HS-5 (cell line): ENCODE measurements at places on chromosomes 5 and 9.

DNA sequence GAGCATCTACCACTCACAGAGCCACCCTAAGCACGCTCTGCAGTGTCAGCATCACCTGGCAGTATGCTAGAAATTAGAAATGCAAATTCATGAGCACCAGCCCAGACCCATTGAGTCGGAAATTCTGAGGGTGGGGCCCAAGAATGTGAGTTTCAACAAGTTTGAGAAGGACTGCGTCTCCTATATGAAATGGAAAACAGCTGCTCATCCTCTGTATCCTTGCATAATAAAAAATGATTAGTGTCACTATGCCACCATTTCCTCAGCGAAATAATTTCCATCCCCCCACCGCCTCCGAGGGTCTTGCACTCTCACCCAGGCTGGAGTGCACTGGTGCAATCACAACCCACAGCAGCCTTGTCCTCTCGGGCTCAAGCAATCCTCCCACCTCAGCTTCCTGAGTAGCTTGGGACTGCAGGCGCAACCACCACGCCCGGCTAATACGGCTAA is 1.3 kb upstream of the IQGAP2 start:
- DNase-seq, result no peak

- DNase-seq, result no peak
Measured at GRCh38 chr5:178988436-178989220, 6.5 kb downstream of the GRM6 start.

DNA sequence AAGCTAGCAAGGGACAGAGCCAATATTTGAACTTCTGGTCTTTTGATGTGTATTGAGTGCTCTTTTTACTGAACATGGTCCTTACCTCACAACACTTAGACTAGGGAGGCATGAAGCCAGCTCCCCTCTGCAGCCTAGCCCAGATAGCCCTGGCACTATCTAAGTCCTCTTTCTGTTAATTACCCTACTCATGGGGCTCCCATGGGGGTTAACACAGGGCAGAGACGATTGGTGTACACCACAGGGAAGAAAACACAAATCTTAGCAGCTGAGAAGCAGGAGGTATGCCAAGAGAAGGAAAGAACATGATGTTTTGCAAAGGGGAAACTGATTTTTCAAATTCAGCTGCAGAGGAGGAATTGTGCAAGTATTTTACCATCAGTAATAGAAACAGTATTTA is 383.8 kb downstream of the TMEM232 start:
- no peak for DNase-seq

DNA sequence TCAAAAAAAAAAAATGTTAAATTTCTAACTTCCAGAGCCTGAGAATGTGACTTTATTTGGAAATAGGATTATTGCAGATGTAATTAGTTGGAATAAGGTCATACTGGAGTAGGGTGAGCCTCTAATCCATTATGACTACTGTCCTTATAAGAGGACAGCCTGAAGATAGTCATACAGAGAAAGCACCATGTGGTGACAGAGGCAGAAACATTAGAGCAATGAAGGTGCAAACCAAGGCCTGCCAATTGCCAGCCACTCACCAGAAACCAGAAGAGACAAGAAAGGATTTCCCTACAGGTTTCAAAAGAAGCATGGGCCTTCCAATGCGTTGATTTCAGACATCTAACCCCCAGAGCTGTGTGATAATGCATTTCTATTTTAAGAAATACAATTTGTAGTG is 659.2 kb upstream of the CHD1 start:
- DNase-seq, result no peak

- no peak for DNase-seq
Measured at GRCh38 chr9:135306699-135307098, 172.9 kb upstream of the PPP1R26 start.

GRCh38 chr5:93401634-93402213 is 179.3 kb downstream of the NR2F1-AS1 start:
- DNase-seq, result no peak

DNA sequence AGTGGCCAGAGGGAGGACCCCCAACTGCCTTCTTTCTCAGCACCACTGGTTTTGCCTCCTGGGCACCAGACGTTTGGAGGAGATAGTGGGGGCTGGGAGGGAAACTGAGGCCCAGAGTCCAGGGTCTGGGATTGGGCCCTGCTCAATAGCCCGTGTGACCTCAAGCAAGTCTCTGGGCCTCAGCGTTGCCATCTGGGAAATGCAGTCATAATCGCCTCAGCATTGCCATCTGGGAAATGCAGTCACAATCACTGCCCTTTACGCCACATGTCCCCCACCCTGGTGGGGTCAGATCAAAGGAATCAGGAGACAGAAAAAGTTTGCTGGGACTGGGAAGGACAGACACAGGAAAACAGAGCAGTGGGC is 1.6 kb downstream of the SH2D3C start:
- no peak for DNase-seq

DNA sequence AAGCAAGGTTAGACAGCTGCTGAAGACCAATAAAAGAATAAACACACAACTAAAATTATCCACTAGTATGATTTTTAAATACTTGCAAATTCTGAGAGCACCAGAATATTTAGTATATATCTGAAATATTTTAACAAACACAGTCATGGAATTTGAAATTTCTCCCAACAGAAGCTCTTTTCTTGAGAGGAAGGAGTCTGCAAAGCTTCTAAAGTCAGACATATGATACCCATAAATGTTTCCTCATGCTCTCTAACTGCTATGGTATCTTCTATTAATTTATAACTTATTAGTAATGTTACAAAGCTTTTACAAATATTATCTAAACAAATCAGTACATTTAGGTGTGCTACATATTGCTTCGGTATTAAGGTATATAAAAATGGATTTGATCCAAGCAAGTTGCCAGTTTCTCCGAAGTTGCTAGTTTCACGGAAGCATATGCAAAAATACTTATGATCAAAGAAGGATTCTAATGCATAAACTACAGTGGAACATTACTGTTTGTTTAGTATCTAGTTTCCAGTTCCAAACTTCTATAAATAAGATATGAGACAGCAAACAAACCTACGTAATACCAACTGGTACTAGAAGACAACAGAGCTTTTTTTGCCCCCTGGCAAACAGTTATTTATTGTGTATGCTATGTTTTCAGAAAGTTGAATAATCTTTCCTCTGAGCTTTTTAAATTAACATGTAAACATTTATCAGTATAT is 22.0 kb downstream of the FNIP1 start:
- no peak for DNase-seq

- DNase-seq, result no peak
Measured at GRCh38 chr9:91795598-91796241, 154.3 kb downstream of the ROR2 start.

GRCh38 chr5:36770125-36770524 is 106.4 kb upstream of the NIPBL start:
- DNase-seq, result no peak

- DNase-seq, result no peak
Measured at GRCh38 chr9:7342229-7342628, 457.3 kb downstream of the DMAC1 start.

DNA sequence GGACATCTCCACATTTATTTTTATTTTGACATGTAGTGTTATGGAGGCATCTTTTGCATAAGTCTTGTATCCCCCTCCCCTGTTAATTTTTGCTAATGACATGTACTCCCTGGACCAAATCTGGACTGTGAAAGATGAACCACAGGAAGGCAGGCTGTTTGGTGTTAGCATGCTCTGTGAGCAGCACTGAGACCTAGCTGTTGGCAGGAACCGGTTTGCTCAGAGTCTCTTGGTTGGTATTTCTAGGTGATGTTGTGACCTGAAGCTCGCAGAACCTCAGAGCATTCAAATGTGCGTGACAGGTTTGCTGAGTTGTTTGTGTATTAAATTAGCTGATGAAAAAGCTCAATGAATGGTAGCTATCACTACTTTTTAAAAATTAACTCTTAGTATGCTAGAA is 53.6 kb upstream of the PHF2 start:
- DNase-seq, result no peak

DNA sequence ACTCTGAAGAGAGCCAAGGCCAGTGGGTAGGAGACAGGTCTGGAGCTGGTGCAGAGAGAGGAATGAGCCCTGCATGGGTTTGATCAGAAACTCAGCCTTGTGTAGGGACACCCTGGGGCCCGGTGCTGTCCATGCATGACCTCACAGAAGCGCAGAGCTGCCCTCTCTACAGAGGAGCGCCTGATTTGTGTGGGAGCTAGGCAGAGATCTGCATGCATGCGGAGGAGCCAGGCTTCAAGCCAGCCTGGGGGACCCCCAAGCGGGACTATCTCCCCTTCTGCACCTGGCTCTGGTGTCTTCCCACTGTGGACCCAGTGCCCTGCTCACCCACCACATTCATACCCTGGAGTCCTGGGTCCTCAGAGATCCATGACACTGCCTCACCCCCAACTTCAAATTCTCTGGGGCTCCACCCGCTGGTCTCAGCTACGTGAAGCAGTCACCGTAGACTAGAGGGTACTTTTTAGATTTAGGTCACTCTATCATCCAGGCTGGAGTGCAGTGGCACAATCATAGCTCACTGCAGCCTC is 2.6 kb upstream of the LCN2 start:
- no peak for DNase-seq

GRCh38 chr9:98010445-98010844 is 27.3 kb downstream of the ANP32B start:
- peak; percentile 31 for DNase-seq

DNA sequence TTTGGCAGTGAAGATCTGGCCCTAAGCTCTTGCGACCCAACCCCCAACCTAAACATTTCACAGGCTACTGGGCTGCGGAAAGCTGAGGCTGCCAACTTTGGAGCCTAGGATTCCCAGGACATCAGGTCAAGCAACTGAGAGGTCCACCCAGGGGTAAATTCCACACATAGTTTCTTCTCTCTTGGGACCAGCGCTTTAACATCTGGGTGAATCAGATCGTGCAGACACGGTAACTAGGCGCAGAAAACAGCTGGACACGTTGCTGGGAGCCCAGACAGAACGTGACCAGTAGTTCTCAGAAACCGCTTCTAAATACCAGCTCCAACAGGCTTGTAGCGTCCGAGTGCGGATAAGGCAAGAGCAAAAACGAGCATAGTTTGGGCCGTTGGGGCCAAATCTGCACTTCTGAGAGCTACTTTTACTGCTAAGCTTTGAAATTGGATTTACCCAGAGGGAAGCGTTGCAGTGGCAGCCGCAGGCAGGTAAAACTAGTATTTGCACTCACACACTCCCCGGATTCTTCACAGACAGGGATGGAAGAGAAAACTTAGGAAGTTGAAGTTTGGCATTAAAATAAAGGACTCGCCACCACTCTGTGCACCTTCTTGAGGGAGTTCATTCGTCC is 11.8 kb downstream of the ITGA1 start:
- DNase-seq, result peak; percentile 77

DNA sequence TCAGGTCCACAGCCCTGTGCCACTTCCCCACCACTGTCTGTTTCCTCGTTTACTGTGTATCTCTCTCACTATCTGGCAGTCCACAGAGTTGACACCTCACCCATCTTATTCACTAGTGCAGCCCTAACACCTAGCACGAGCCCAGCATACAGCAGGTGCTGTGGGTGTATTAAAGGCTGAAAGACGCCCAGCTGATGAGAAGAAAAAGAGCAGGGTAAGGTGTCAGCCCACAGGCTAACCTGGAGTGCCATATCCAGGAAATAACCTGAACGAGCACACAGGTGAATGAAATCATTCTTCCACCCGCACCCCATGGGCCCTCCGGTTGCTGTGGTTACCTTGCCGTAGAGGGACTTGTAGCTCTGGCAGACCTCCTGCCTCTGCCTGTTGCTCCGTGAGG is 18.6 kb downstream of the ANXA6 start:
- no peak for DNase-seq

DNA sequence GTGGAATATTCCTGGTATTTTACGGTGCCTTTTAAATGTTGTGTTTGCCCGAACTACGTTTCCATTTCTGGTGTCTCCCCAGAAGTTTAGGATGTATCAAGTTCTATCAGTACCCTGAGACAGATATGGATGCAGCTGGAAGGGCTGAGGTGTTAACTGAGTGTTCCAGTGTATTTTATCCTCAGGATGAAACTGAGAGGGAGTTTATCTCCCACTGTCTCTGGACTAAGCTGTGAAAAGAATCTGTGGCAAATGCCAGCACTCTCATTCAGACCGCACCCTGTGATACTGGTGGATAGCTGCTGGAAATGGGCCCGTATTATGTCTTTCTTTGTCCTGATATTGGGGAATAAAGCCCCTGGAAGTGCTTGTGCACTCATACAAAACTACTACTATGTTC is 887.2 kb upstream of the TYRP1 start:
- DNase-seq, result no peak

DNA sequence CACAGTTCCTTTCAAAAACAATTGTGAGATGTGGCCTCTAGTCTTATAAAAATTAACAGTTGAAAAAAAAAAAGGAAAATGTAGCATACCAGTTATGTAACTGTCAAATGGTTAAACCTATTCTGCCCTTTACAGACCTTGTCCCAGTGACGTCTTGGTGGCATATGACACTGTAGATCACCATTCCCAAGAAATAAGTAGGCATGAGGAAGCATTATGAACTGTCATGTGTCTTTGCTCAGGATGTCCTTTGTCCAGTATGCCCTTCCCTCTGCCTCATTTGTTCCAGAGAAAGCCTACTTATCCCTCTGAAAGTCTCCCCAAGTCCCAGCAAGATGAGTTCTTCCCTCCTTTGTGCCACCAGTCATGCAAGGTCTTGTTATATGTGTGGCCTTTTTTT is 63.2 kb downstream of the PAM start:
- no peak for DNase-seq

- no peak for DNase-seq
Measured at GRCh38 chr5:76685704-76686103, 30.2 kb upstream of the F2R start.

GRCh38 chr5:76638479-76638878 is 15.3 kb upstream of the F2RL2 start:
- DNase-seq, result no peak

DNA sequence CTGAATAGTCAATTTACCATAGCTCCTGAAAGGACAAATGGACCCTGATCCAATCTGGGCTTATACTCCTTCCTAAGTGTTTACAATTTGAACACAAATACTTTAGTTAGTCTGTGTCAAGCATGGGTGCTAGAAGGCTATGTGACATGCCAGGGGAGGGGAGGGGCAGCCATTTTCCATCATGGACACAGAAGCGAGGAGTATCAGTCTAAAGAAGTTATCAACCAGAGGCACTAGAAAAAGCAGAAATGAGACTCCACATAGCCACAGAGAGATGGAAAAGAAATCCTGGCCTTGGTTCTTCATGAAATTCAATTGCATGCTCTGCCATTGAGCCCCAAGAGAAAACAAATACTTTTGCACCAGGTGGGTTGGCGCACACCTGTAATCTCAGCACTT is 61.8 kb downstream of the NR6A1 start:
- no peak for DNase-seq

- peak; percentile 10 for DNase-seq
Measured at GRCh38 chr5:170632985-170633234, 129.1 kb downstream of the KCNIP1 start.

DNA sequence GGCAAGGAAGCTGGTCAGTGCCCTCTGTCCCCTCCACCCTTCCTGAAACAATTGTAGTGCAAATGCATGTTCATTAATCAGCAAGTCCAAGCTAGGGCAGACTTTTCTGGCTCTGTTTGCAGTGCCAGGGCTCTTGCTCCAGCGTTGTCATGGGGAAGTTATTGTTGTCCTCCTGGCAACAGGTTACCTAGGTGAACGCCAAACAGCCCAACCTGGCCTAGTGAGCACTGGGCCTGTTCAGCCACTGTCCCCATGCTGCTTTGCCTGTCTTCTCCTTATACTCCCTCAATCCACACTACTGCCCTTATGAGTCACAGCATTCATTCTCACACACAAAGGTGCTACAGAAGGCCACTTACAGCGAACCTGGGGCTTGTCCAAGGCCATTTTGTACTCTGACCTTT is 34.5 kb upstream of the GLIS3 start:
- no peak for DNase-seq
